Esophagus muscularis mucosa (tissue), 4 donors: ENCODE measurements at places on chromosomes 4 and X.

GRCh38 chr4:41410049-41410448 is 127.9 kb upstream of the LIMCH1 start:
- DNase-seq, result no peak

DNA sequence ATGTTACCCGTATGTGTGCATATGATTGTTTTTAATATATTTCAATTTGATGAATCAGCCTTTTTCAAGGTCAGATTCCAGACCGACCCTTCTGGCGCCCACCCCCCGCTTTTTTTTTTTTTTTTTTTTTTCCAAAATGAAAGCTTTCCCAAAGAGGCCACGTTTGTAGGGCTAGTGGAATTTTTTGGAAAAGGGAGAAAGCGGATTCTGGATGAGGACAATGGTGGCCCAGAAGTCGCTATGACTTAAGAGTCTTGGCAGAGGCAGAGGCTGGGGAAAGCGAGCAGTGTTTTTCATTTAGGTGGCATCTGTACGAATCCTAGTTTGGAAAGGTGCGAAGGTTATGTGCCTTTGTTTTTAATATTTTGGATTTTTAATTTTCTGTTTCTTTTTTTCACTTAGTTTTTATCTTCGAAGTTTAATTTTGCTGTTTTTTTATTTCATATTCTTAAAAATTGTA is 14.6 kb downstream of the NDUFB11 start:
- DNase-seq, result no peak

DNA sequence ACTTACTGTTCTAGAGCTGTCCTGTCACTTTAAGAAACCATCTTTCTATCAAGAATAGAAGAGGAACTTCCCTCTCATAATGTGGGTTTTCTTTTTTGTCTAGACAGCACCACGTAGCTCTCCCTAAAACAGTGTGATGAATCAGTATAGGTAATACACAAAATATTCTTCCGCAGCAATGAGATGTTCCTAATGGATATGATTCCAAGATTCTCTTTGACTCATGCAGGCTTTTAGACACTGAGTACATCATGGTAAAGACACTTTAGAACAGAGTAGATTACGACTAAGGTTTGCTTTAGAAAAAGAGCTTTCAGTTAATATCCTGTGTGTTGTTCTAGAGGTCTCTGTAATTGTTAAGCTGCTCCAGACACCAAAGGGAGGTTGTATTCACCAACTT is 69.8 kb downstream of the PTTG2 start:
- DNase-seq, result no peak

DNA sequence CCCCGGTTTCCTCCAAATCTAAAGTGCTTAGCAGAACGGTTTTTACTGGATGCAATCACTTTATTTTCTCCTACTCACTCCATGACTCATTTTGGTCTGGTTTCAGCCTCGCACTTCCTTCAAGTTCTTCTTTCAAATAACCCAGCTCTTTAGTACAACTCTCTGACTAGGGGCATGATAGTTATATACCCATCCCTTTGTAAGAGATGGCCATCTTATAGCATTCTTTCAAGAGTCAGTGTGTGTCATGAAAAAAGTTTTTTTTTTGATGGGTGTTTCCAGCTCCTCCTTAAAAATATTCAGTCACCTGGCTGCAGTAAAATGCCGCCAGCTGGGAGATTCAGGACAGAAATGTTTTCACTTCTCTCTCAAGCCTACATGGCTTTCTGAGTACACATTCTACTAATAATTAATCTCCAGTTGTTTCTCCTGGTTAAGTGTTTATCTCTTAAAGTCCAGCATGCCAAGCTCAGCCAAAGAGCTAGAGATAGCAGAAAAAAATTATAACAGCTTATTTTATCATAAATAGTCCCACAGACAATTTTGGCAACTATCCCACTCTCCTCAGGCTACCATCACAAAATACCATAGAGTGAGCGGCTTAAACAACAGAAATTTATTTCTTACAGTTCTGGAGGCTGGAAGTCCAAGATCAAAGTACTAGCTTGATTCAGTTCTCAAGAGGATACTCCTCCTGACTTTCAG is 139.3 kb downstream of the GASK1B start:
- no peak for DNase-seq

DNA sequence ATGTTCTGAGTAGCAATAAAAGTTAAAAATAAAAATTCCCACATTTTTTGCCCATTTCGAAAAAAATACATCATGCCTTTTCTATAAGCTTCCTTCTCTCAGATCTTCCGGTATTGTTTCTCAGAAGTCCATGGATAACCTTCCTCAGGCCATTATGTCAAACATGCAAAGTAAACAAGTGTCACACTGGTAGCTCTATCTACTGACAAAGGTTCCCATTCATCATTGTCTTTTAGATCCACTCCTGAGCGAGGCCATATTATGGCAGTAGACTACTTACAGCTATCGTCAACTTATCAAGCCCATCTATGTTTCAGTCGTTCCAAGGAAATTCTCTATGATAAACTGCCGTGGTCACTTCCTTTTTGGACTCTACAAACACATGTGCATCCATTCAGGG is 1068.2 kb downstream of the GLUD2 start:
- no peak for DNase-seq

DNA sequence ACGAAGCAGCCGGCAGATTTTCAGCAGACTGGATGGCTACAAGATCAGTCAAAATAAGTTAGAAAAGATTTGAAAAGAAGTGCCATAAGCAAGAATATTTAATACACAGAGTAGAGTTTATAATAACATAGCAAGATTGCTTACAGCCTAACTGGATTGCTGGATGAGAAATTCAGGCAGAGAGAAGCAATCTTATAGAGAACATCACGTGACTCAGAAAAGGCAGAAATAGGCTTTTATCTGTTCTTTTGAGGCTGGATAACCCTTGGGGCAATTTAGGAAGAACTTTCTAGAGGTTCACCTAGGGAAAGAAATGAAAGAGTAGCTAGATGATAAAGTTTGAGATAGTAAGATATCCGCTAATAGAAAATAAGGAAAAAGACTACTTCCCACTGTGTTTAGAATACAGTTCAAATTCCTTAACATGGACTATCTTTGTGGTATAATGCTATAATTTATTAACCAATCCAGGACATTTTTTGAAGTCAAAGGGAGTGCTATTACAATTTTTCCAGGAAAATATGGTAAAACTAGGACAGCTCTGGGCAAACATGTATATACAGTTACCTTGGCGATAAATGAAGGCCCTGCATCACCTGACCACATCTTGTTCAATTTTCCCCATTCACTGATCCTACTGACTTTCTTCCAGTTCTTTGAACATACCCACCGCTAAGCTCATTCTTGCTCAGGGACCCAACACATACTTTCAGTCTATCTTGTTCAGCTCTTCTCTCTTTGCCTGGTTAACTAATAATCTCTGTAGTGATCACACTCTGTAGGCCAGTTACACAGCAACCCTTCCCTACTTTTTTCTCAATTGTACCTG is 12.7 kb upstream of the SPCS3 start:
- DNase-seq, result no peak

DNA sequence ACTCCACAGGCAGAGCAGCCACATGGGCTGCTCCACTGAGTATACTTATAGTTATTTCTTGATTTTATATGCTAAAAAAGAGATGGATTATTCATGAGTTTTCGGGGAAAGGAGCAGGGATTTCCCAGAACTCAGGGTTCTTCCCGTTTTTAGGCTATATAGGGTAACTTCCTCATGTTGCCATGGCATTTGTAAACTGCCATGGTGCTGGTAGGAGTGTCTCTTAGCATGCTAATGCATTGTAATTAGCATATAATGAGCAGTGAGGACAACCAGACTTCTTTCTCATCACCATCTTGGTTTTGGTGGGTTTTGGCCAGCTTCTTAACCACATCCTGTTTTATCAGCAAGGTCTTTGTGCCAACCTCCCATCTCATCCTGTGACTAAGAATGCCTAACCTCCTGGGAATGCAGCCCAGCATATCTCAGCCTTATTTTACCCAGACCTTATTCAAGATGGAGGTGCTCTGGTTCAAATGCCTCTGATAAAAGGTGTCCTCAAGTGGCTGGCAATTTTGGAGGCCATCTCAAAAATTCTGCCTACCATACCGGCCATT is 213.0 kb upstream of the VEGFC start:
- DNase-seq, result no peak

GRCh38 chrX:124502166-124502565 is 155.8 kb downstream of the SH2D1A start:
- DNase-seq, result no peak

- no peak for DNase-seq
Measured at GRCh38 chr4:183967266-183967665, 62.2 kb downstream of the STOX2 start.

- DNase-seq, result no peak
Measured at GRCh38 chr4:21067351-21067750, 367.1 kb downstream of the PACRGL start.

GRCh38 chr4:113826421-113826820 is 64.9 kb upstream of the CAMK2D start:
- DNase-seq, result no peak

DNA sequence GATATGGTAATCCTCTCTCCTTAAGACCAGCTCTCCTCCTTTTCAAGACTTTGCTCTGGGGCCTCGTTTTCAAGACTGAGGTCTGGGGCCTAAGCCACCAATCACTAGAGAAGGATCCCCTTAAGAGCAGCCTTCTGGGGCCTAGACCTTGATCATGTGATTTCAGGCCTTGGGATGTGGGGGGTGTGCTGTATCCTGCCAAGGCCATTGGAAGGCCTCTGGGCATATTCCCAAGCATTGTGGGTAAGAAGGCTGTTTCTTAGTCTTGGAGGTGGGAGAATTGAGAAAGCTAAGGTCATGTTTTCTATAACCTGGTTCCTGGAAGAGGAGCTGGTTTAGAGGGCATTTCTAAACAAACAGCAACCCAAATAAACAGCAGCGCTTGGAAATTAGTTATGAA is 12.1 kb downstream of the TMEM164 start:
- no peak for DNase-seq

DNA sequence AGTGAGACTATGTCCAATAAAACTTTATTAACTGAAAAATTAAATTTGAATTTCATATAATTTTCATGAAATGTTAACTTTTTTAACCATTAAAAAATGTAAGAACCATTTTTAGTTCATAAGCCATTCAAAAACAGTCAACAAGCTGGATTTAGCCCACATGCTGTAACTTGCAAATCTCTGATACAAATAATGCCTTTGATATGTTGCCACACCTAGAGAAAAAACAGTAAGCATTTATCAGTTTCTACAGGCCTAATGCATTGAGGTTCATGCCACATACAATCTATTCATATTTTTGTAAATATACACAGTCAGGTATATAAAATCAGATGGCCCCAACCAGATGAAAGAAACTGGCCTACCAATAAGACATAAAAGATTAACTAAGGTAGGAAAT is 52.8 kb downstream of the LCORL start:
- DNase-seq, result no peak

- DNase-seq, result no peak
Measured at GRCh38 chr4:89222170-89222569, 85.4 kb downstream of the GPRIN3 start.

DNA sequence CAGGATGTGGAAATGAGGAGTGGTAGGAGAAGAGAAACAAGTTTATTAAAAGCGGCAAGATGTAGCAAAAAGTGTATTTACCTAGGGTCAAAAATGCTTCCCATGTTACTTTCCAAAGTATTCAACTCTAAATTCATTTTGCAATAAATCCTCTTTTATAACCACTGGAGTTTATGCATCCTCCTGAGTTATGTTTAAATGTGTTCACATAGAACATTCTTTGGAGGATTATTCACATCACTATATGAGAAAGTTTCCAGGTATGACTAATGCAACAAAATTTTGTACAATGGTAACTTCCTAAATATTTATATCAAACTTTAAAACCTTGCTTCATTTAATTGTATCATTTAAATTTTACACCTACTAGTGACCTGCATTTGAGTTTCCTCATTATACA is 870.6 kb upstream of the SLIT2 start:
- DNase-seq, result no peak

DNA sequence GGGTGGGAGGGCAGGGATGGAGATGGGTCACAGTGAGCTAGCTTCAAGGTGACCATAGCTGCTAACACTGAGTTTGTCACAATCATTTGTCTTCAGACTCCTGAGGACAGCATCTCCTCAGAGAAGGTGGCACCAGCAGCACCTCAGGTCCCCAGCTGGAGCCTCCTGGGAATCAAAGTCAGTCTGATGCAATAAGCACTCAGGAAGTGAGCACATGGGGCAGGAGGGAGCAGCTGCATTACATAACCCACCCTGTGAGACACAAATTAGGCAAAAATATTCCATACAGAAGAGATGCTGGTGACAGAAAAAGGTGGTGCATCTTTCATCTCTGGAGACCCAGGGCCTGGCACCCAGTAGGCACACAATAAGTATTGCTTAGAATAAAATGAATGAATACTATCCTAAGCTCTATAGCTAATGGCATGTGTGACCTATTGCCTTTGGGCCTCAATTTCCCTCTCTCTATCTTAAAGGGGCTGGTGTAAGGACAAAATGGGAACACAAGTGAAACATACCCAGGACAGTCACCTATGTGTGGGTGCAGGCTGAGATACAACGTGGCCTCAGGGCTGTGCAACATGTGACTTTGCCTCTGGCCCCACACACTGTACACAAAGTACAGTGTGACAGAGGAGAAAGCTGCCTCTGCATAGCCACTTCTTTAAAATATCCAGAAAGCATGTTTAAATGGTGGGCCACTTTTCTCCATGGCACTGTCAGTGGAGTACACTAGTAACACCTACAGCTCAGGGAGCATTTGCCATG is 37.1 kb downstream of the SLC39A8 start:
- no peak for DNase-seq

DNA sequence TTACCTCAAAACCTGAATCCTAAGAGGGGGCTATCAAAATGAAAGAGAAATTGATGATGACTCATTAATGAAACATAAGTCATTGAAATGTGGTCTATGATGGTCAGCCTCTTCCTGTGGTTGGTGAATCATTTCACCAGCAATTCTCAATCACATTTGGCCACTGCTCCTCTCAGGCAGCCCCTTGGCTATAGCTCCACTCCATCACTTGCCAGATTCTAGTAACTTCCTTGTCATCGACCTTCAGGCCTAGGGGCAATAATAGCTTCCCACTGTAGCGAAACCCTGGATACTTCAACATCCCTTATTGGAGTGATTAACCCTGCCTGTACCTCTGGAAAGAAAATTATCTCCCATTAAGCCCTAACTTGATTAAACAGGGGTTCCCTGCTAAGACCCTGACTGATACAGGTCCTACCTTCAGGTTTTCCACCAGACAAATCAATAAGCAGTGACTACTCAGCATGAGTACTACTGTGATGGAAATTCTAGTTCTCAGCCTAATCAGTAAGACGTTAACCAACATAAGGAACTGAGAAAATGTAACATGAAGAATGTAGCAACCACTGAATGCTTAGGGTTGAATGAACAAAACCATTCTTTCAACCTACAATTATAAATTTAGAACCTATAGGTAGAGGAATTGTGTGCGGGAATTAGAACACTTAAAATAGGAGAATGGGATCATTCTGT is 30.4 kb downstream of the ADH7 start:
- no peak for DNase-seq
